Jurkat, Clone E6-1 (cell line): ENCODE measurements at places on chromosomes 2 and 18.

DNA sequence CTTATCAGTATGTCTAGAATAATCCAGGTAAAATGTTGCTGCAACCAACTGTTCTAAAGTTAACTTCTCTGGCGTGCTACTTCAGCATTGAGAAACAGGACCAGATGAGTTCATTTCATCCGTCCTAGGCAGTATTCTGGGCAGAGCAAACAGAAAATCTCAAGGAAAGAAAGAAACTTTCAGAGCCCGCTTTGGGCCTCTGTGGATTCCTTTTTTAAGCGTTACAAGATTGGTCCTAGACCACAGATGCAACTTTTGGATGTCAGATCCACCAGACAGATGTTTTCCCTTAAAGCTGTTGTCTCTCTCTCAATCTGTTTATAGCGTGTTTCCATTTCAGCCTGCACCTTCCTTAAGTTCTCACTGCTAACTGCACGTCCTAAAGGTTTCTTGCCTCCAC lies 75.0 kb downstream of the BCL2 start:
- no peak for DNase-seq

DNA sequence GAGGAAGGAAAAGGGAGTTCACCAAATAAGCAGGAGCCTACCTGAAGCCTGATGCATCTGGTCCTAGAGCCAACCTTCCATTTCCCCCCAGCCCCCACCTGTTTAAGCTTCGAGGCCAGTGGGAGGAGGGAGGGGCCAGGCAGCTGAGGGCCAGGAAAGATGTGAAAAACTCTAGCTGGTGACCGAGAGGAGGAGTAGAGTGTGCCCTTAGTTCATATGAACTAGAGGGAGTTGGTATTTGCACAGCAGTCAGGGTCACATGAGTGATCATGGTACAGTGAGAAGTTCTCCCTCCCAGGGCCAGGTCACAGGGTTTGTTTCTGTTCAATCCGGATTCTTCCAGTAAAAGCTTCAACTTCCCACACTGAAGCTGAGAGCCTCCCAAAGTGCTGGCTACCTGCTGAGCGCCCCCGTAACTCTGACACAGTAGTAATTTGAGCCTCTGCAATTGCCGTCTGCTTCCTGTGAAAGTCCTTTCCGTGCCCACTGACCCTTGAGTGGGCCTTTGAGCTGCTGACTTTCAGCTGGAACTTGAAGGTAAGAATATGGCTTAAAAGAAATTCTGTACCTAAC lies at the start of gene SULT1C2:
Gene SULT1C2 (plus strand): TSS at position 362 of the 573 bp plus-strand sequence. CDS start 4,773 bp downstream, outside the sequence.
- no peak for DNase-seq

GRCh38 chr2:129646107-129646506 lies 333.4 kb upstream of the RAB6C start:
- no peak for DNase-seq

- DNase-seq, result no peak
These were observed 276.5 kb upstream of the MGAT5 start for GRCh38 chr2:133977405-133977804.

DNA sequence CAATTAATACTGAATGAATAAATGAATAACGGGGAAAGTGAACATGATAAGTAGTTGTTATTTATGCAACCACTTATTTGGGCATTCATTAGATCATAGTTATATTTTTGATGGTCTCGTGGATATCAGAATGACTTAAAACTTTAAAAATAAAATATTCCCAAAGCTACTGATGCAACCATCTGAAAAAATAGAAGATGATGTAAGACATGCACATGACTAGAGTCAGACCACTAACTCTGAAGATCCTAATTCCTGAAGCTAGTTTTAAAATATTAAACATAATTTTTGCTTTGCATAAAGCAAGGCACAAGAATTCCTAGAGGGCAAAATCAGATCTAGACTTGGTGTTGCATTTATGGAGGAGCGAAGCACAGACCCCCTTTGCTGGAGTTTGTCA lies 616.1 kb downstream of the IRS1 start:
- DNase-seq, result no peak

DNA sequence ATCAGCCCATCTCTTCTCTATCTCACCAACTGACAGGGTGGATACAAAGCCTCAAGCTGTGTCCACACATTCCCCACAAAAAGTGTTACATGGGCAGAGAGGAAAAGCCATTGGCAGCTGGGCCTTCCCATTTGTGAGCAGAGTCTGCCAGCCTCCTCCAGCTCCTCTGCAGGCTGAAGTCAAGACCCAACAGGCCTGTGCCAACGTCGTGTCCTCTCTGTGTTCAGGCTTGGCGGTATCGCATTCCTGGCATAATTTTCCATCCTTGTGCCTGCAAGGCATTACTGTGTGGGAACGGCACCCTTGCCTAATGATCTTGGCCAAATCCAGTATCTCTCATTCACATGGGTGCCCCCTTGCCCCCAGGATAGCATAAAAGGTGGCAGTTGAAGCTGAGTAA lies 41.5 kb upstream of the APCDD1 start:
- no peak for DNase-seq

DNA sequence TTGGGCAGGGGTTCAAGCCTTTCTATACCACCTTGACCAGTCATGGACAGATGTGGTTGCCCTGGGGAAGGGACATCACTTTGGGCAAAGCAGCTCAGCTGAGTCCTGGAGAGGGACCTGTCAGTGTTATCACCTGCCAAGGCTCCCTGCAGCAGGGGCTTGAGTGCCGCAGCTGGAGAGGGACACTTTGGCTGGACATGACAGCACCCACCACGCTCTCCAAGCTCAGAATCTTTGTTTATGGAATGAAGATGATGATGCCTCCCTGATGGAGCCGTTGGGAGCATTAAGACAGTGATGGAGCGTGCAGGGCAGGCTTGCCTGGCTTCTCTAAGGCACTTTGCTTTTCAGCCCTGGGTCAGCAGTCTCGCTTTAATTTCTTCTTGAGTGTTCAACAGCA lies 4.3 kb upstream of the TFCP2L1 start:
- no peak for DNase-seq

DNA sequence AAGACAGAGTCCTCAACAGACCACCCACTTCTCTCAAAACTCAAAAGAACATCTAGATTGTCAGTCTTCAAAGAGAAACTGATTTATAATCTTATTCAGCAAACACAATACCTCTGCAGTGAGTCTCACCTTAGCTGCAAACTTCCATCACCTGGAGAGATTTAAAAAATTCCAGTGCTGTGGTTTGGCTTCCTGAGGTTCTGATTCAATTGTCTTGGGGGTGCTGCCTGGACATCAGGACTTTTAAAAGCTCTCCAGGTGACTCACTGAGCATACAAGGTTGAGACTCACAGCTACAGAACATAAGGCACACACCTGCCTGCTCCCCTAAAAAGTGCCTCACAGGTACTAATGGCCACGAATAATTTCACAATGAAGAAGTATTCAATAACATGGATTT lies 40.3 kb downstream of the RNF152 start:
- no peak for DNase-seq

DNA sequence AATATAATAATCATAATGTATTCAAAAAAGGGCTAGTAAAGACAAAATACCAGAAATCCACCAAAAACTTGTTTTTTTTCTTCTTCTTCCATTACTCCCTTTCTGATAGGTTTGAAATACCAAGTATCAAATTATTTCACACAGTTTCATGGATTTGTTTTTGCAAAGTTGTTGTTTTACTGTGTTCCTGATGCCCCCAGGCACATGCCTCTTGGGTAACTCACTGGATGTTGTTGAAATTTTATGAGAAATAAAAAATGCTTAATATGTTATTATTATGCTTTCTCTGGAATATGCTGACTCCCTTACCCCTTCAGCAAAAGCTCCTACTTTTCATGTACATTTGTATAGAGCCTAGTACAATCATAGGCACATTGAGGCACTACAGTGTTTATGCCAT lies 419.6 kb downstream of the NRXN1 start:
- DNase-seq, result no peak

- DNase-seq, result no peak
These were observed 5.9 kb upstream of the SCYGR2 start for GRCh38 chr2:227592694-227593387.

GRCh38 chr2:57160976-57161375 lies 885.6 kb upstream of the VRK2 start:
- DNase-seq, result no peak

GRCh38 chr2:43495727-43496126 lies 100.1 kb downstream of the THADA start:
- no peak for DNase-seq

- no peak for DNase-seq
These were observed 233.2 kb downstream of the SLC8A1 start for GRCh38 chr2:40218679-40219078.

DNA sequence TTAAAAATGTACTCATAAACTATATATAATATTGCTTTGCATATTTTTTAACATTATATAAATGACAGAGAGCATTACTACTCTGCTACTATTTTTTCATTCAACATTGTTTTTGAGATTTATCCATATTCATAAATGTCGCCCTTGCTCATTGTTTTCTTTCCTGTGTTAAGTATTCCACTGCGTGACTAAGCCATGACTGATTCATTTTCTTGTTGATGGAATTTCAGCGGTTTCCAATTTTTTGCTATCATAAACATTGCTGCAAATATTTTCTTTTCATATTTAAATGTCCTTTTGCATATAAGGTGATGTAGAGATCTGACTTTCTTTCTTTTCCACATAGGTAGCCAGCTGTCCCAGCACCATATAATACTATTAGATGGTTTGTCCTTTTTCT lies 57.6 kb downstream of the SFXN5 start:
- DNase-seq, result no peak
